ENCODE measurements at places on chromosomes 12 and 14. TPM values are rescaled to one million over a fixed set of nuclear protein-coding genes. Genes with fewer than 3 reads are reported as not detected.

- peak; percentile 82 for DNase-seq
Observed at GRCh38 chr12:116455540-116456329, 103.4 kb upstream of the MAP1LC3B2 start.

- no peak for DNase-seq
Observed at GRCh38 chr12:93746572-93747168, 69.5 kb downstream of the CRADD start.

DNA sequence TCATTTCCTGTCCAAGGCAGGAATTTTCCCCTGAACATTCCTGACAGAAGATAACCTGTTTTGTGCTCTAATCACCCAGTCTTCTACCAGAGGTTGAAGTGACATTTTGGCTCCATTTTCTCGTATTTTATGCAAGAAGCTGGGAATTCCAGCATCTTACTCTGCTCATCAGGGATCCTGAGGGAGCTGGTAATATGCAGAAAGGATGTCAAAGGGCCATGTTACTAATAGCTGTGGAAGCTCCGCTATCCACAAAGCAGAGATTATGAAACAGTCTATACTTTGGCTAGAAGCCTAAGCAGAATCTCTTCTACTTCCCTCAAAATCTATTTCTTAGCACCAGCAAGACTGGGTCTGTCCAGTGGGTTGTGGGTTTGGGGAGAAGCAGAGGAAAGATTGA, 613.0 kb downstream of the DIO2 start:
- DNase-seq = no peak

GRCh38 chr12:122917507-122918121, 21.7 kb upstream of the VPS37B start:
- DNase-seq = peak; percentile 33

- DNase-seq = no peak
Observed at GRCh38 chr12:3777206-3777809, 24.4 kb upstream of the CRACR2A start.

The CS gene
- 601 TPM for total RNA-seq

DNA sequence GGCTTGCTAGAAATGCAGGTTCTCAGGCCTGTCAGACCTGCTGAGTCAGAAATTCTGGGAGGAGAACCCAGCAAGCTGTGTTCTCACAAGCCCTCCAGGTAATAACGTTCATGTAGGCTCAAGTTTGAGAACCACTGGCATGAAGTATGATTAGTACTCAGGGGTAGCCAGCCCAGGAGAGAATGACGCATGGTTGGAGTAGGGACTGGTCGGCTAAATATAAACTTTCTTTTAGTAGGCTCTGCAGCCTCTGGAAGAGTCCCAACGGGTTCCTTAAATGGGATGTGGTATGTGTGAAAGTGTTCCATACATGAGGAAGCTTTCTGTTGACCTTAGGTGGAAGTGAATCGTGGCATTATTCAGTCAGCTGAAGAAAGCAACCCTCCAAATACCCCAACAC, 209.3 kb downstream of the SLC41A2 start:
- DNase-seq = no peak

DNA sequence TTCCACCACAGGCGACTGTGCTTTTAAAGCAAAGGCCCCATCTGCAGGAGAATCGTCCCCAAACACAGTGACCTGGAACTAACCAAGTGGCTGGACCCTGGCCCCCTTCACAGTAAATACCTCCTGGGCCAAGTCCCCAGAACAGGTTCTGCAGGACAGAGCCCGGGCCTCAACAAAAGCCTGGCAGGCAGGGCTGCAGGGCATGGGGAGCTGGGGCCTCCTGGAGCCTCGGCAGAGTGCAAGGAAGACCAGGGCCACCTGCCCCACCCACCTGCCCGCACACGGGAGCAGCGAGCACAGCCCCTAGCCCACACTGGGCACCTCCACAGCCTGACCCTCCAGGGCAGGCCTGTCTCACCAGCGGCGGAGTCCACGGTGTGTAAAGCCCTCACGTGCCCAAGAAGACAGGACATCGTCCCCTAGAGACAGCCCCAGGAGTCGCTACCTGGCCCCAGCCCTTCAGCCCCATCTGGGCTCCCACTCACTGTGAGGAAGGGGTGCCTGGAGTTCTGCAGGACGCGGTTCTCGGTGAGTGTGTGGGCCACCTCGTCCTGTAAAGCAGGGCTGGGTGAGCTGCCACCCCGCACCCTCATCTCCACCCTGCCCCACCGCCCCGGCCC, 21.0 kb downstream of the AKT1 start:
- no peak for DNase-seq

GRCh38 chr12:80356097-80356496, 87.9 kb upstream of the PTPRQ start:
- DNase-seq = no peak

Data from psoas muscle (tissue), 8 donors.